ENCODE measurements at places on chromosomes 3 and 15.

DNA sequence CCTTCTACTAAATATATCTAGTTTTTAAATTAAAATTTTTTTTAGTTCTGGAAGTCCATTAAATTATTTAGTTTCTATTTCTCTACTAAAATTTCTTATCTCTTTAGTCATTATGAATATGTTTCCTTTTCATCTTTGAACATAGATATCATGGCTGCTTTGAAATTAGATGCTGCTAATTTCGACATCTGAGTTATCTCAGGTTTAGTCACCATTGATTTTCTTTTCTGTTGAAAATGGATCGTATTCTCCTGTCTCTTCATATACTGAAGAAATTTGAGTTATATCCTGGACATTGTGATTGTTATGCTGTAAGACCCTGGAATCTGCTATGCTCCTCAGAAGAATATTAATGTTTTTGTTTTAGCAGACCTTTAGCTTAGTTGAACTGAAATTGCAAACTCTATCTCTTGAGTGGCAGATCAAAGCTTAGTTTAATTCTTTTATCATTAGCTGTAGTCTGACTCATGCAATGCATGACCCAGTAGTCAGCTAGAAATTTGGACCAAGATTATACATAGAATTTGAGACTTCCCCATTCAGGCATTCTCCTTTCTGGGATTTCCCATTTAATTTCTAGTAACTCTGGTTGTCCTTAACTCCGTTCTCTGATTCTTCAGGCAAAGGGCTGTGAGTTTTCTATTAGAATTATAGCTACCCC is 439.8 kb upstream of the IL12A start:
- DNase-seq = no peak

GRCh38 chr3:14230729-14231128 is 52.1 kb downstream of the LSM3 start:
- DNase-seq = no peak

GRCh38 chr3:170709046-170709445 is 123.2 kb upstream of the SLC7A14 start:
- no peak for DNase-seq

- DNase-seq = no peak
Measured at GRCh38 chr3:9213019-9213634, 36.3 kb downstream of the SRGAP3 start.

GRCh38 chr3:187636528-187636927 is 33.7 kb downstream of the SST start:
- no peak for DNase-seq

- DNase-seq = peak; percentile 25
Measured at GRCh38 chr3:41482134-41482533, 282.8 kb downstream of the CTNNB1 start.

GRCh38 chr15:38685686-38686339 is 121.2 kb upstream of the RASGRP1 start:
- no peak for DNase-seq

GRCh38 chr15:40911141-40911540 is 16.9 kb downstream of the VPS18 start:
- peak; percentile 80 for DNase-seq

- DNase-seq = no peak
Measured at GRCh38 chr15:56367156-56367555, 1.9 kb downstream of the TEX9 start.

DNA sequence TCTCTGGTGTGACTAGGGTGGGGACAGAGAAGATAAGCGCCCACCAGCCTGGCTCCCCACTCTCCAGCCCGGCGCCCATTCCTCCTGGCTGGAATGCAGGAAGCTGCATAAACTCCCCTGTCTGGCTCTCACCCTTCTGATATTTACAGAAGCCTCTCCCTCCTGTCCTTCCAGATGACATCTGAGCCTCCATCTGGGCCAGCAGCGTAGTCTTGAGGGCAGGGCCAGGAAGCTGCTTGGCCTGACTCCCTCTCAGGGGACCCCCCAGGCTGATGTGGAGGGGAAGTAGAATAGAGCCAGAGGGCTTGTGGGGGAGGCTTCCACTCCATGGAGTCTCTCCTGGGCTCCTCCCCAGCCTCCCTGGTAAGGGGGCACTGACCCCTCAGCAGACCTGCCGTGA is 49.9 kb downstream of the LINGO1 start:
- no peak for DNase-seq

- no peak for DNase-seq
Measured at GRCh38 chr15:80695911-80696661, 976 bp downstream of the ABHD17C start.

DNA sequence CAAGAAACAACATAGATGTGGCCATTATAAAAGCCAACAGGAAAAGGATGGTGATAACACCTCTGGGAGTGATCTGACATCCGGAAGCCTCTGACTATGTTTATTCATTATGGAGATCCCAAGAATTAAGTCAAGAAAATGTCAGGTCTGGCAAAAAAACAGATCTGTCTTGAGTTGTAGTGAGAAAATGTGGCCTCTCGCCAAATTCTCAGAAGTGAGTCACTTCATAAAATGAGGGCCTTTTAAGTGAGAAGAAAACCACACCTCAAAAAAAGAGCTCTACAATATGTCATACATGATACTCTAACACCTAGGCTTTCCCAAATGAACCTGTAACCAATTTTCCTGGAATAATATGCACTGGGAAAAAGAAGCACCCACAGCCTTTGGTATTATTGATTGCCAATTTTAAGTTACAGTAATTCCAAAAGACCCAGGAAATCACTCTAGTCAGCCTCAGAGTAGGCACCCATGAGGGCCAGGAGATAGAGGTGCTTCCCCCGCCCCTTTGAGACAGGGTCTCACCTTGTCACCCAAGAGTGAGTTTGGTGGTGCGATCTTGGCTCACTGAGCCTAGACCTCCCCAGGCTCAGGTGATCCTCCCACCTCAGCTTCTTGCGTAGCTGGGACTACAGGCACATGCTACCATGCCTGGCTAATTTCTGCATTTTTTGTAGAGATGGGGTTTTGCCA is 38.0 kb downstream of the CCR3 start:
- no peak for DNase-seq

- DNase-seq = no peak
Measured at GRCh38 chr3:134428401-134428800, 54.2 kb upstream of the AMOTL2 start.

DNA sequence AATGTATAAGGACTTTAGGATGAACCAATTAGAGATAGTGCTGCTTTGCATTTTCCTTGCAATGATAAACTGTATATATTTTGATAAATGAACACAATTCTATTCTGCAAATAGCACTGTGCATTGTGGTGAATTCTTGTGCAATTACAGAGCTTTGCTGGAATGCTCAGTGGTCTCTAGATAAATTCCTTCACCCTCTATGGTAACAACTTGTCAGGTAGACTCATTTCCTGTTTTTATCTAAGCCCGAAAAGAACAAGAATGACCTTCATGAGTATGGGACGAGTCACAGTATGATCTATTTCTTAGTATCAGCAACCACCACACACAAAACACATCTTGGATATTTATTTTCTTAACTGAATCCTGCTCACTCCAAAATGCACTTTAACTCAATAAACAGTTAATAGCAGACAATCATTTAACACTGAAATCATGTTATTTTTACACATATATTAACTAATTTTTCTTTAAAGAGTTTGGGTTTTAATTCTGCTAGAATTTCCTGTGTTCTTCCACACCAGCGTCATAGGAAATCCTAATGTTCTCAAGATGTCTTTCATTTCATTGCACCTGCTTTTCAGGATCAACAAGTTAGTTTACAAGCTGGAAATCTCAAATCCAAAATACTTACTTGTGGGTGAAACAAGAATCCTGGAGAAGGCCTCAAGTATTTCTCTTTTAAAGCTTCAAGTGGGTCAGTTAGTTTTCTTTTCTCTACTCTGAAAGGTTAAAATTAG is 551.2 kb downstream of the MECOM start:
- no peak for DNase-seq

GRCh38 chr3:48555949-48556795 is 431 bp downstream of the PFKFB4 start:
- no peak for DNase-seq

DNA sequence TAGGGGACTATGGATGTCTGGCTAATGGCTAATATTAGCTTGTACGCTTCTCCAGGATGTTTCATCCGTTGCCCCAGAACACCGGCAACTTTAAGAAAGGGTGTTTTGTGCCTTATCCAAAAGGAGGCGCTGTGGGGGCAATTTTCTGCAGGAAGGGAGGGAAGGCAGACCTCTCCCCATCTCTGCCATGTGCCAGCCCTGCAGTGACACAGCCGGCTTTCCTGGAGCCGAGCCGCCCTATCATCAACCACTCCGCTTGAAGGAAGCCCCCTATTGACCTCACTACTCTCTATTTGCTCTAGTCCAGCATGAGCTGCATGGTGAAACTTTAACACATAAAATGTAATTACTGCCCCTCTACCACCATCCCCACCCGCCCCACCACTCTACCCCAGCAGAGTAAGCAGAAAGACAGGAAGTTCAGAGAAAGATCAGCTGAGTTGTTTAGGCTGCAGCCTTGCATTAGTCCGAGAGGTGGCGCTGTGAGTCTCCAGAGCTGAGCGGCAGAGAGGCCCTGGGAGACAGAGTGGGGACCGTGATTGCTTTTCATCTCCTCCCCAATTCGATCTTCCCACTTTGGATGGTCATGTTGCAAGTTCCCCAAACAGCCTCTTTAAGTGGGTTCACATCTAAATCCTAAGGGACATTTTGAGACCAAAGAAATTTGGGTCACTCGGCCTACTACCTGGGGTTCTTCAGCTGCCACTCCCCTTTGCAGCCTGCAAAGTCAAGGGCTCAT is 24.5 kb upstream of the RAD18 start:
- peak; percentile 79 for DNase-seq

DNA sequence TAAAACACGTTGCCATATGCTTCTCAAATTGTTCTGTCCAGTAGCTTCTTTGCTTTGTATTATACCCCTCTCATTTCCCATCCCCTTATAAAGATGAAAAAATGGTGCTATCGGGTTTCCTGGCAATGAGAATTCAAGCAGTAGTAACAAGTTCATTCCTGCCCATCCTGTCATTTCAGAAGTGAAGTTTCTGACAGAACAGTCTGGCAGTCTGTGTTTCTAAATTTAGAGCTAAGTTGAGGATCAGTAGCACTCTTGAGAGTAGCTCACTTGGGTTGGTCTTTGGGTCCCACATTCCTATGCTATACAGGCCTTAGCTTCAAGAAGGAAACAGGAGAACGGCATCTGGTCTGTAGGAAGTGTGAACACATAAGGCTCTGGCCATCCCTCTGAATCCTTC is 134.6 kb downstream of the GHSR start:
- DNase-seq = no peak

GRCh38 chr3:38579551-38580449 is 69.7 kb downstream of the SCN5A start:
- DNase-seq = no peak

DNA sequence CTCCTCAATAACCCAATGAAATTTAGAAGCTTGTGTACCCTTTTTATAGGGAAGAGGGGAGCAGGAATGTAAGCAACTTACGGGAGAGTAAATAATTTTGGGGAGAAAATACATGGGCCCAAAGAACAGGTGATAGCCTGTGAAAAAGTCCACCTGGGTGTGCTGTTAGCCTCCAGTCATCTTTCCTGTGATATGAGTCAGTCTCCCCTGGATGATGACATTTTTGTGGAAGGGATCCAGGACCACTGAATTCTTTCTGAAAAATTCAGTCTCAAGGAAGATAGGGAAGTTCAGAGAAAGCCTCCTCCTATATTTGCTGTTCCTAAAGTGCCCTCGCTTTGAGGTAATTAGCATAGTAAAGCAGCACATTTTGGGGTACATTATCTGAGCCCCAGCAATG is 149.8 kb downstream of the SQOR start:
- DNase-seq = no peak

- DNase-seq = no peak
Measured at GRCh38 chr3:58680879-58681525, 14.4 kb upstream of the FAM3D start.

GRCh38 chr3:81173514-81173913 is 587.9 kb downstream of the GBE1 start:
- DNase-seq = peak; percentile 6

GRCh38 chr15:39548561-39548960 is 32.3 kb upstream of the THBS1 start:
- DNase-seq = no peak

- DNase-seq = no peak
Measured at GRCh38 chr3:21377071-21377769, 373.8 kb downstream of the ZNF385D start.

- no peak for DNase-seq
Measured at GRCh38 chr15:40097968-40098476, 10.7 kb downstream of the BMF start.

GRCh38 chr3:123636431-123636841 is 51.6 kb upstream of the HACD2 start:
- no peak for DNase-seq

DNA sequence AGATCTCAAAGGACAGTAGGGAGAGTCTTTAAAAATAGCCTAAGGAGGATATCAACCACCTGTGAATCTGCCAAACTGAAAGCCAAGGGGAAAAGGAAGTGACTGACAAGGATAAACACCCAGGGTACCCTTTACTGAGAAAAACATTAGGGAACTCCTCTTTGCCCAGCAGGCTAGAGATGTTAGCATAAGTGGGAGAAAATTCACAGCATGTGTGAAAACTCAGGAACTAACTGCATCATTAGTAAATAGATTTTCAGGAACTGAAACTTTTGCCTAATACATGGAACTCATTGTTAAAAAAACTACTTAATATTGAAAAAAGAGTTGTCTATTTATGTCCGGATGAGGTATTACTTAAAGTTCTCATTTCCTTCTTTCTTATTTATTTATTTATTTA is 375.5 kb downstream of the NTRK3 start:
- DNase-seq = no peak

DNA sequence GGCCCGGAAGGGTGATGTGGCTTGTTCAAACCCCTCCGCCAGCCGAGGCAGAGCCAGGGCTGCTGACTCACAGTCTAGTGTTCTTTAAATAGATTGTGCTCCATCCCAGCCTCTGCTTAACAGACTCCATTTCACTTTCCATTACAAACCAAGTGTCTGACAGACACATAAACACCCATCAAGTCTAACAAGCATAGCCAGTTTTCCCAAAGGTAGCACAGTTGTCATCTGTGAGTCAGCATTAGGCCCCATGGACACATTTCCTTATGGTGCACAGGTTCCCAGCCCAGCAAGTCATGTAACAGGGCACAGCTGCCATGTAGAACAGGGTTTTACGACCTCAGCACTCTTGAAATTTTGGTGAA is 109.9 kb upstream of the RAP2B start:
- no peak for DNase-seq

- no peak for DNase-seq
Measured at GRCh38 chr3:178297740-178298139, 238.5 kb upstream of the KCNMB2 start.

DNA sequence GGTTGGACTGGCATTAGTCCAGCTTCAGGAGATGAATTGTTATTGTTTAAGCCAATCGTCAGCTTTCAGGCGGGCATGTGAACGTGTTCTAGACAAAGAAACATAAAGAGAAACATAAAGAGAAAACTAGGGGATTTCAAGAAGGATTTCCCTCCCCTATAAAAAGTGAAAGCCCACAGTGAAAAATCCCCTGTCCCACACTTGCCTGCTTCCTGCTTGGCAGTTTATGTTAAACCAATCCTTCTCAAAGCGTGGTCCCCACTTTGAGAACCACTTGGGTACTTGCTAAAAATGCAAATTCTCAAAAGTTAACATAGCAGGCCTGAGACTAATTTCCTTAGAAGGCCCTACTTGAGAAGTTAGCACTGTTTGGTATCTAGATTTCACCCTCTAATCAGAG is 293.0 kb upstream of the SOX14 start:
- DNase-seq = no peak
